ENCODE measurements at places on chromosomes 13 and 19.

- no peak for DNase-seq
Measured at GRCh38 chr13:80844164-80844563, 503.2 kb upstream of the SPRY2 start.

DNA sequence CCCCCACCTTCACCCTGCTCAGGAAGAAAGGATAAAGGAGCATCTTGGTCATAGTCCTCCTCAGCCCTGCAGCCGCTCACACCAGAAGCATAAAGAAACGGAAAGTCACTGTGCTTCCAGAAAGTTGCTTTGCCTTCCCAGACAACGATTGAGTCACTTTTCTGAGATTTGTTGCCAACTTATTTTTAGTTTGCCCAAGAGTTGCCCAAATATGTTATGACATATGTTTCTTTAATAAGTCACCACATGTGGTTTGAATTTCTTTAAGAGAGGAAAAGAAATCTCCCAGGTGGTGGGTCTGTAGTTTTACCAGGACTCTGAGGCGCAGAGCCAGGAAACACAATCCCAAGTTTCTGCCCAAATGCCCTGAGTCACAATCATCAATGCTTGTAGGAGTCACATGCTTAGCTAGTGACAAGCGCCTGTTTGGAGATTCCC is 63.4 kb upstream of the LRCH1 start:
- DNase-seq, result peak; percentile 67

DNA sequence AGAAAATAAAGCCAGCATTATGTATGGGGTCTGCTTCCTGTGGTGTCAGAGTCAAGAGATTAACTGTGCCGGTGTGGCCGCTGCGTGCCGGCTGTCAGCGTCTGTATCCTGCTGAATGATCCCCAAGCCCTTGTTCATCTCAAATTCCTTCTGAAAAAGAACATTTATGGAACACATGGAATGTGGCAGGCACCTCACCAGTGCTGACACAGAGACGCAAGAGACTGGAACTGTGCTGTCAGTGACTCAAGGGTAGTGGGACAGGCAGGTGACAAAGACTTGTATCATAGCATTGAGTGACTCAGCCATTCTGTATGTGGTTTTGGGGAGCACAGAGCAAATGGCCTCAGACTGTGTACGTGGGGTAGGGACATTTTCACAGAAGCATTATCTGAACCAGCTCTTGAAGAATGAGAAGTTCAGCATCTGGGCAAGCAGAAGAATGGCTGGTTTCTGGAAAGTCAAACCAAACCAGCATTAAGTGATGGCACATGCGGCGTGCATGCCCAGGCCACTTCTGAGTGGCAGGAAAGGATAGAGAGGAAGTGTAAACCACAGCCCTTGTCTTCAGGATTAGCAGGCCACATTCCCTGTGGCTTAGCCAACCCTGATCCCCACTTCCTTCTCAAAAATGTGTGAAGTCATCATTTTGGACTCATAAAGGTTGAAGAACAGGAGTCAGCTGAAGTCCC is 54.0 kb upstream of the IRS2 start:
- DNase-seq, result peak; percentile 52

DNA sequence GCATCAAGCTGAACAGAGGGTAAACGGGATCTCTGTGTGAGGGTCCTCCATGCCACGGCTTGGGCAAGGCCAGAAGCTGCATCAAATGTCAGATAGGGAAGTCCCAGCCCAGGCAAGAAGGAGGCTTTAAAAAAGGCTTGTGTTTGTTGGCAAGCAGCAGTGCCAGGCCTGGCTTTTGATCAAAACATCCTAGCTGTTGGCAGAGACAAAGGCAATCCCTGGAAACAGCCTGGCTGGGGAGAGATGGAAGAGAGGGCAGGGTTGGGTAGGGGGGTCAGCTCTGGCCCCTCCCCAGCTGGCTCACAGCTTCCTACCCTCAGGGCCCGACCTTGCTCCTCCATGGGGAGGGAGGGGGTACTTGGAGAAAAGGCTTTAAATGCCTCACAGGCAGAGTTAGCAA is 61.8 kb upstream of the KCTD15 start:
- no peak for DNase-seq

- peak; percentile 28 for DNase-seq
Measured at GRCh38 chr19:57171551-57172081, 4.3 kb upstream of the DUXA start.

- DNase-seq, result no peak
Measured at GRCh38 chr13:48528720-48529119, 4.2 kb downstream of the RCBTB2 start.

DNA sequence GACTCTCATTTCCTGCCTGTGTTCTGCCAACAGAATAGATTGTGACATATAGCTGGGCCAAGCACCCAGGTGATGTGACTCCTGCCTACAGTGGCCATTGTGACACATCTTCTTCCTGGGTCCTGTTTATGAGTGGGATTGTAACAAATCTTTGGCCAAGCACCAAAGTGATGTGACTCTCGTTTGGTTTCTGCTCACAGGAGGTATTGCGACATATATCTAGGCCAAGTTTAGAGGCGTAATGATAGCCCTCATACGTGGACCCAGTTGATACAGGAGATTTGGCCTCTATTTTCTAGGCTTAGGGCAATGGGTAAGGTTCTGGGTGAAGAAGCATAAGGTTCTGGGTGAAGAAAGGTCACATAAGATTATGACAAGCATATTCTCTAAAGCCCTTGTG is 76.2 kb downstream of the ZNF208 start:
- no peak for DNase-seq

DNA sequence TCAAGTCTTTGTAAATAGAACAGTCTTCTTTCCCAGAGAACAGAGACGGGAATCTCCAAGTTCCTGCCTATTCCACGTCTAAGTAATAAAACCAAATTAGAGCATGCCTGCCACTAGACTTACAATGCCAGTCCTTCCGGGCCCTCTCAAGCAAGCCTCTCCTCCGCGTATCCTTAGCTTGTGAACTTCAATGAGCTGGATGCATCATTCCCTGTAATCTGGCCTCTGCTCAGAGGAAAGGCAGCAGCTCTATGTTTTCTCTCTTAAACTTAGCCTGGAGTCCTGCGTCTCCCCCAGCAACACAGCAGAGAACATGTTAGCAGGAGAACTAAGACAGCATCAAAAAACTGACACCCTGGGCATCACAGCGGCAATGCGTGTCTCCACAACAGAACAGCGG is 8.2 kb downstream of the NALCN start:
- DNase-seq, result no peak

GRCh38 chr19:16038196-16038695 is 38.0 kb upstream of the TPM4 start:
- no peak for DNase-seq

DNA sequence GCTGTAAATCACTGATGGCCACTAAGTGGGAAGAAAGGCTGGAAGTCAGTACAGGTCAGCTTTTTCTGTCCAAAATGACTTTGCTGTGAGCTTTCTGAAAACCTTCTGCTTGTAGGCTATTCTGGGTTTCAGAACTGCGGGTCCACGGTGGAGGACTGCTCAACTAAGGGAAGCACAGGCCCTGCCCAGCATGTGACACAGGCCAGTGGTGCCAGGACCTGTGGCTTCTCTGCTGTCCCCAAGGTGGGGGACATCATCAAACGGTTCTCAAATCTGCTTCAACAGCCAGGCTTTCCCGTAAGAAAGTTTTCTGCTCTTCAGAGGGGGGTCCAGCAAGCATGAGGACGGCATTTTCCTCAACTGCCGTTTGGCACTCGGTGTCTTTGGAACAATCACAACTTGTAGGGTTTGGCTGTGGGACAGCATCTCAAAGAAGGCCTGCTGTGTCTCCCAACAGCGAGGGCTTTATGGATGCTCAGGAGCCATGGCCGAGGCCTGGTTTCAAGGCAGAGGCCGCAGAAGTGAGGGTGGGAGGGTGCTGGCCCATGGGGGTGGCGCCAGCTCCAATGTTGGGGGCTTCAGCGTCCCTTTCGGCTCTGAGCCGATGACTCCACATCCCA is 3.8 kb downstream of the SGTA start:
- DNase-seq, result no peak

DNA sequence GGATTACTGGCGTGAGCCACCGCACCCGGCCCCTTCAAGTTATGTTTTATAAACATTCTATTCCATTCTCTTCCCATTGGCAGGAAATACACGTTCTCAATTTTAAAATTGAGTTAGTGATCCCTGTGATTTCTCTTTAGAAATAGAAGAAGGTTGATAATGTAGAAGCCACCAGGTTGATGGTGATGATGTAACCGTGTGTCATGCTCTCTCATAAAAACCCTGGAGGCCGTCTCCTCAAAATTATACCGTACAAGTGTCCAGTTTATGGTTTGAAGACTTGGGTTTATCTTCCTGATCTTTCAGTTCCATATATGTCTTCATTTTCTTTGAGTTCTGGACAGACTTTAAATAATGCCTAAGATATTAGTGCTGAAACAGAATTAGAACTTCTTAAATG is 32.2 kb downstream of the COG3 start:
- no peak for DNase-seq

DNA sequence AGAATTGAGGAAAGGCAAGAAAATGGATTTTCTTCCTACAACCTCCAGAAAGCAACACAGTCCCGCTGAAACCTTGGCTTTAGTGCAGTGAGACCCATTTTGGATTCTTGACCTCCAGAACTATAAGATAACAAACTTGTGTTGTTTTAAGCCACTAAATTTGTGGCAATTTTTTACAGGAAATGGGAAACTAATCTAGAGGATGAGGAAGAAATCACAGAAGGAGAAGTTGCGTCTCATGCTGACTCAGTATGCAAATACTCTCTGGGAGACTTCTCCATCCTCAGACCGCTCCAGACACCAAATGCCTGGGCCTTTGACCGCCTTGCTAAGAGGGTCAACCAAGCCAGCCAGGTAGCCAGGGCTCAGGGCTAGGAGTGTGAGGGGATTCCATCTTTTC is 13.1 kb upstream of the CEACAM16 start:
- DNase-seq, result peak; percentile 45

GRCh38 chr13:27053902-27054595 is 117.6 kb downstream of the USP12 start:
- peak; percentile 64 for DNase-seq

- no peak for DNase-seq
Measured at GRCh38 chr13:98571955-98572662, 4.8 kb downstream of the STK24 start.

- DNase-seq, result no peak
Measured at GRCh38 chr19:48755084-48755641, at the start of gene FGF21. TSS of gene FGF21 (plus strand) at chr19:48755524. CDS start at chr19:48756237, 713 bp downstream.

- no peak for DNase-seq
Measured at GRCh38 chr13:109110159-109110558, 480.7 kb downstream of the MYO16 start.

DNA sequence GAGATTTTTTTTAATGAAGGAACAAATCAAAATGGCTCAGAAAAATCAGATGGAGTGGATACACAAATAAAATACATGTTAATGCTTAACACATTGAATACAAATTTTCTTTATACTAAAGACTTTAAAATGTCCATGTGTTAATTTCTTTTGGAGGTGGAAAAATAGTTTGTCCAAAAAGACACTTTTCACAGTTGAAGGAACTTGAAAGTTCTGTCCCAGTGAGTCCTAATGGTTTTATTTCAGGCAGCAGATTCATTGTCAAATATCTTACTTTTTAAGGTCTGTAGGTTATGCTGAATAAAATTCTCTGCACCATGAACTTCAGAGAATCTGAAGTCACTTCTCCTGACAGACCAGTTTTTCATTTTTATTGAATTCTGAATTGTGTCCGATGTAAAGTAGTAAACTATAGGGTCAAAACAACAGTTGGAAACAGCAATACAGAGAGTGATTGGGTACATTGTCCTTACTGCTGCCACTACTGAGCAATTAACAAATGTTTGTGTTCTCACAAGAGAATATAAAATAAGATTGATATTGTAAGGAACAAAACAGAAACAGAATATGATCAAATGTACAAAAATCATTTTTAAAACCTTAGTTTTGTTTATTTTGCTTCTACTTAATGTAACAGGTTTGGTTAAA is 1.6 kb downstream of the LPAR6 start:
- no peak for DNase-seq

DNA sequence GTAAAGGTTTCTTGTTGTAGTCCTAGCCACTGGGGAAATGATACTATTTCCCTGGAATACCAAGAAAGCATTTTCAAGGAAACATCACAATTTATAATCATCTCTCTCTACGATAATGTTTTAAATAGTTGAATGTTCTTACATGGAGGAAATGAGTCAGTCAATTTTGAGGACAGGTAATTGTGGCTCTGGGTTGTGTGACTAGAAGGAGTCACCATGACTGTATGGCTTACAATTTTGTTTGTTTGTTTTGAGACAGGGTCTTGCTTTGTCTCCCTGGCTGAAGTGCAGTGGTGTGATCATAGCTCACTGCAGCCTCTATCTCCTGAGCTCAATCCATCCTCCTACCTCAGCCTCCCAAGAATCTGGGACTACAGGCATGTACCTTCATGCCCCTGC is 47.4 kb downstream of the COG3 start:
- DNase-seq, result peak; percentile 7

GRCh38 chr13:40494946-40495620 is 171.4 kb downstream of the FOXO1 start:
- no peak for DNase-seq

- DNase-seq, result no peak
Measured at GRCh38 chr13:88649855-88650254, 978.7 kb downstream of the SLITRK5 start.

DNA sequence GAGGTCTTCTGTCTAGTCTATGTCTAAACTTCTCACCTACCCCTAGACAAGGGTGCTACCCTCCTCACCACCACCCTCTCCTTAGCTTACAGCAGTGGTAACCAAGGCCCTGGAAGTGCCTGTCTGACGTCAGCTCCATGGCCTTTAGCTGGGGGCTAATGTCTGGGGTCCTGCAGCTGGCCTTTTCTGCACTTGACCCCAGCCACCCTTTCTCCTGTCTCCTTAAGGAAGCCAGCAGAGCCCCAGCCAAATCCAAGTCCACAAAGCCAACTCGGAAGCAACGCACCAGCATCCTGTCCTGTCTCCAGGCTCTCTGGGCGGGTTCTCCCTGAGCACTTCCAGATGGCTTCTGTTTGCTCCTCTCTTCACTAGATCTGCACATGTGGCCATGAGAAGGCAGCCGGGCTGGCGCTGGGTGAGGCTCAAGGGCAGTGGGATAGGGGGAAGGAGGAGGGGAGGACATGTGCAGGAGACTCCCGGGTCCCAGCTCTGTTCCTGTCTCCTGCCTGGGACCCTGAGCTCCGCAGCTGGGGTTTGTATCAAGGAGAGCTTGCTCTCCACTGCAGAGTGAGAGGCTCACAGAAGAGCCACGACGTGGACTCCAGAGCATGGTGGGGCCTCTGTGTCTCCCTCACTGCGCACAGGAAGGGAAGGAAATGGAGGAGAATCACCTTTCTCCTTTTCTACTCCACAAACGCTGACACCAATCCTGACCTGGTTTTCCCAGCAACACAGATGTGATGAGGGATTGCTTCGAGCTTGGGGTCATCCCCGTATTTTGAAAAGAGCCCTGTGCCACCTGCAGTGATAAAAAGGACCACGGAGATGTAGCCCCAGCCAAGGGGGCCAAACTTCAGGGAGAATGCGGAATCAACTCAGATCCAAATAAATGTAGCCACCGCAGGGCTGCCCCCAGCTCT is 204.2 kb downstream of the USP12 start:
- DNase-seq, result no peak

Data from brain microvascular endothelial cell (primary cell).